ENCODE measurements at places on chromosomes 7 and 10.

- no peak for DNase-seq
These were observed 2.4 kb downstream of the PILRB start for GRCh38 chr7:100360135-100360854.

- no peak for DNase-seq
These were observed 80.3 kb upstream of the RET start for GRCh38 chr10:42996588-42996987.

DNA sequence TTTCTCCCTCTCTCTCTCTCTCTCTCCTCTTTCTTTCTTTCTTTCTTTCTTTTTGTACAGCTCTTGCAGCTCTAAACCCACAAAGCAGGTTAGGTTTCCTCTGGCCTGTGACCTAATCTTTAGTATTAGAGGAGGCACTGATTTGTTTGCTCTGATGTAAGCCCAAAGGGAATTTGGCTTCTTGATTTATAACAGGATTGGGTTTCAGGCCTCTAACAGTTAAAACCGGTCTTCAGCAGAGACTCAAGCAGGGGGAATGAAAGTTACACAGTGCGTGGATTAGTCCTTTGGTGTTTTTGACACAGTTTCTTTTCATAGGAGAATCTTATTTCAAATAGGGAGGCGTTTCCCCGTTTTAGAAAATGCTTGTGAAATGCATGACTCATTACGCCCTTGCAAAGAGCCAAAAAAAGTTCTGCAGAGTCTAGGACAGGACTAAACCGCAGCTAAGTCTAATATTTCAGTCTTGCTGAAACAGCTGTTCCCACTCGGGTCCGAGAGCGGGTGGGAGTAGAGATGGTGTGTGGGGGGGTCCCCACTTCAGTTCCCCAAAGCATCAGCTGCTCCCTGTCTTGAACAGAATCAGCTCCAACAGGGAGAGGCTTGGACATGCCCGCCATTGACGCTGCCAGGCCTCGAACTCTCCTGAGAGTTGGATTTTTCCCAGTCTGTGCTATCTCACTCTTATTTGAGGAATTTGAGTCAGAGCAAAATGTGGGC is 296.5 kb upstream of the PITRM1 start:
- no peak for DNase-seq

GRCh38 chr7:120949998-120950538 is 509 bp upstream of the ING3 start:
- no peak for DNase-seq

- DNase-seq, result no peak
These were observed 57.5 kb downstream of the CAMK2B start for GRCh38 chr7:44267719-44268421.

- no peak for DNase-seq
These were observed 554.2 kb downstream of the PARD3 start for GRCh38 chr10:34260904-34261303.

DNA sequence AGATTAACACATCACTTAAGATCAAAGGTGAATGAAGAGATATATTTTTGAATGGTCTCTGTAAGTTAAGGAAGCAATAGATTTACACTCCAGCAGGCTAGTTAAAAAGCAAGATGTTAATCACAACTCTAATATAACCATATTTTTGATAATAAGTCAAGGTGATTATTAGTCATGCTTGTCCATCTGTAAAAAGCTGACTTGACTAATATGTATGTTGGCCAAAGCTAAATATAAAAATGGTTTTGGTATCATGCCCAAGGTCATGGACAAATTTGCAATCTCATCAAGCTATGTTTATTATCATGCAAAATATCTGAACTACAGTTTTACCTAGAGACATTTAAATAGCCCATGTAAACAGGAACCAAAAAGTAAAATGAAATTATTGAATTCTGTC is 102.6 kb upstream of the CSTF2T start:
- no peak for DNase-seq

GRCh38 chr10:72692994-72693781 is 1.2 kb downstream of the MCU start:
- DNase-seq, result no peak

DNA sequence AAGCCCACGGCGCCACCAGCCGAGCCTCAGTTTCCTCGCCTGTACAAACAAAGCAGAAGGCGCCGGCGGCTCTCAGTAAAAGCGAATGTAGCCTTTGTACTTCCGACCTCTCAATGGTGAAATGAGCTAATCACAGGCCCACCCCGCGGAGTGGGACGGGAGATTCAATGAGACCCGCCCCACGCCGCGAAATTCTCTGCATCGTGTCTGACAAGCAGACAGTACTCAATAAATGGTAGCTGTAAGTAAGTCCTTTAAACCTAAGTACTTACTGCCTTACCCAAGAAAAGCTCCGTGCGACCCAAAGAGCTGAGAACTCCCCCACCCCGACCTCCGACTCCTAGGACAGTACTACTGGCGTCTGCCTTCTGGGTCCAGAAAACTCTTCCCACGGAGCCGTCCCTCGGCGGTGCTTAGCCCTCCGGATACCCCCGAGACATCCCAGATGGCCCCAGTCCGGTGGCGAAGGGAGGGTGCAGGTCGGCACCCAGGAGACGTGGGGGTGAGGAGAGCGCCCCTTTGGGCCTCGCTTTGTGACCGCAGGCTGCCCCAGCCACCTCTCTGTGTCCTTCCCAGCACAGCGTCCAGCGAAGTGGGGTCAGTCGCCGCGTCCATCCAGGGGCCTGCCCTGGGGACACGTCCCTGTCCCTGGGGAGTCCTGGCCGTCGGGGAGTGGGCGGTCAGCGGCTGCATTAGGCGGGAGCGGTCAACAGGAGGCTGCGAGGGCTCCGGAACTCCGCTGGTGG is 972 bp upstream of the CXCL12 start:
- DNase-seq, result no peak

GRCh38 chr7:123745437-123745836 is 3.4 kb downstream of the WASL start:
- DNase-seq, result no peak

DNA sequence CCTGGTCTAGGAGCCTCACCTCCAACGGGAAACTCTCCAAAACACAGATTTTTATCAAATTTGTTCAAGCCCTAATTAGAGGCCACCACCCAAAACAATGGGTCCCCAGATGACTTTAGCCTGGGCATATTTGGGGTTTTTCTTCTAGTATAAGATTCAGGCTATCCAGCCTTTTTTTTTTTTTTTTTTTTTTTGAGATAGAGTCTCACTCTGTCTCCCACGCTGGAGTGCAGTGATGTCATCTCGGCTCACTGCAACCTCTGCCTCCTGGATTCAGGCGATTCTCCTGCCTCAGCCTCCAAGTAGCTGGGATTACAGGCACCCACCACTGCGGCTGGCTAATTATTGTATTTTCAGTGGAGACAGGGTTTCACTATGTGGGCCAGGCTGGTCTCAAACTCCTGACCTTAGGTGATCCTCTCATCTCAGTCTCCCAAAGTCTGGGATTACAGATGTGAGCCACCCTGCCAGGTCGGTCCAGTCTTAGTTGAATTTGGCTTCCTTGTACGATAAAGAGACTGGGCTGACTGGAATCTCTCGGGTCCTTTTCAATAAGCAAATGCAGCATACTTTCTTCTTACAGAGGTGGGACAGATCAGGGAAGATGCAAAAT is 91.4 kb upstream of the KLF6 start:
- no peak for DNase-seq

GRCh38 chr10:6624392-6624791 is 44.3 kb upstream of the PRKCQ start:
- no peak for DNase-seq

DNA sequence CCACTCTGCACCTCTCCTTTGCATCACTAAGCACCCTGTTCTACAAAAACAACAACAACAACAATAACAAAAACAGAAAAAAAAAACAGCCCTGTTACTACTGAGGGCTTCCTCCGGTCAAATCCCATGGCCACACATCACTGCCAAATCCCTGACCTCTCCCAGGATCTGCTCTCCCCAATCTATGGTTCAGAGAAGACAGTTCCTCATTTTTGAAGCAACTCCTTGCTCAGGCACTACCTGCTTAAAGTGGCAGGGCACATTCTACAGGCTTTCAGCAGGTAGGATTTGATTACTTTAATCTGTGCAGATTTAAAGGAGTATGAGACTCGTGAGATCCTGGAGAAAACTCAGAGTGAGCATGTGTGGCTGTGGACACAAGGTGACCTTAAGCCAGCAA is 46.9 kb downstream of the PIK3CG start:
- no peak for DNase-seq

DNA sequence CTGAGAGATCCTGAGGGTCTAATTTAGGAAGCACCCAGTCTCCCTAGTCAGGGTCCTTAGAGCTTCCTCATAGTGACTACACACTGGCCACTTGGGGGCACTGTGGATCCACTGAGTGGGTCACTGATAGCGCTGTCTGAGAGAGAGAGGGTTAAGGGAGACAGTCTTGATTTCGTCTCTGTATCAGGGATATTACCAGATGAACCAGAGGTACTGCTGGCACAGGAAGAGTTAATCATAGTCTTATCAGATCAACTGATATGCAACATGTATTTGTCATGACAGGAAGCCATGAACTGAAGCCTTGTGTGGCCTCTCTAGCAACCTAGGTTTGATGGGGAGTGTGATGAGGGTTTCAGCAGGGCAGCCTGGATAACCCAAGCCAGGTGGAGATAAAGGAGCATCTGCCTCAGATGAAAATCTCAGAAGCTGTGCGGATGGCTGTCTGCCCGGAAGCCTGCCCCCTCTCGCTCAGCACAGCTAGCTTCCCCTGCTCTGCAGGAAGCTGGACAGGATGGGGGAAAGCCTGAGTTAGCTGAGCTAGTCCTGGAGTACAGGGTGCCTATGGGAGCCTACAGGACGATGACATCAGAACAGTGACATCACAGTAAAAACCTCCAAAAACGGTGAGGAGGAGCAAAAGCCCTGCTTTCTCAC is 214.0 kb upstream of the PRSS1 start:
- DNase-seq, result peak; percentile 25

- DNase-seq, result no peak
These were observed 53.5 kb downstream of the DLG5 start for GRCh38 chr10:77872947-77873535.

DNA sequence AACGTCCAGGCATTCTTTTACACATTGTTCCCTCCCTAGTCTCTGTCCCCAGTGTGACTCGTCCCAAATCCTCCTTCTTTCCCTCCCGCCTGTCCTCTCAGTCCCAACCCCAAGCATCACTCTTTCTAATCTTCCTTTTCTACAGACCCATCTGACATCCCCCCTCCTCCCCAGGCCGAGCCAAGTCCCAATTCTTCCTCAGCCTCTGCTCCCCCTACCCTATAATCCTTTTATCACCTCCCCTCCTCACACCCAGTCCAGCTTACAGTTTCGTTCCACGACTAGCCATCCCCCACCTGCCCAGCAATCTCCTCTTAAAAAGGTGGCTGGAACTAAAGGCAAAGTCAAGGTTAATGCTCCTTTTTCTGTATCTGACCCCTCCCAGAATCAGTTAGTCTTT is 95.1 kb downstream of the MACC1 start:
- DNase-seq, result no peak

- DNase-seq, result no peak
These were observed at the start of gene SKIDA1 for GRCh38 chr10:21525367-21526187. Gene SKIDA1, minus strand, starts transcription at chr10:21525682. Its CDS starts 7,860 bp downstream, at chr10:21517822.

- DNase-seq, result no peak
These were observed 131.2 kb downstream of the SMURF1 start for GRCh38 chr7:99012722-99013121.

DNA sequence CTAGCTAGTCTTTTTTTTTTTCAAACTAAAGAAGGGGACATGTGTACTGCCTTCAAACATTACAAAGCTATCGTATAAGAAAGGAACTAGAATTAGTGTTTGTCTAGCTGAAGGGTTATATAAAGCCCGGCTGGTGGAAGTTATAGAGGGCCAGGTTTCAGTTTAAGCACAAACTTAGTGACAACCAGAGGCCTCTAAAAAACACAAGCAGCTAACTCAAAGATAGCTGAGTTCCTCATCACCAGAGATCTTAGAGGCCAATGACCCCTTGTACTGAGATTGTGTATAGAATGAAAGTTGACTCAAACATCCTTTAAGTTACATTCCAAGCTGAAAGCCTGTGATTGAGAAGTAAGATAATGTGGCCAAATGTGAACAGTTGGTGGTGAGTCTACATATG is 28.1 kb upstream of the SGMS1 start:
- DNase-seq, result no peak

DNA sequence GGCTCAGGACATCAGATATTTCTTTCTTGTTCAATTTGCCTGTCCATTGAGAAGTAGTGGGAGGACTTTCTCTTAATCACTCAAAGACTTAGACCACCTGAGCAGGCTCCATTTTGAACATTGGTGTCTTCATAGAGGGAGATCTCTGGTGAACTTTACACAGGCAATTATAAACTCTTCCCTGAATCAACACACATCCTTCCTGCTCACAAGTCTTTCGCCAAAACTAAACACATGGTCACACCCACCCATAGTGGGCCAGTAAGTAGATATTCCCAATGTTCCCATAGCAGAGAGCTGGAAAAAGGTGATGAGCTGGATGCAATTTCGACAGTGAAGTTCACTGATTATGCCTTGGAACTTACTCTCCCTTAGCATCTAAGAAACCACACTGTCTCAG is 8.2 kb upstream of the MACC1 start:
- no peak for DNase-seq

DNA sequence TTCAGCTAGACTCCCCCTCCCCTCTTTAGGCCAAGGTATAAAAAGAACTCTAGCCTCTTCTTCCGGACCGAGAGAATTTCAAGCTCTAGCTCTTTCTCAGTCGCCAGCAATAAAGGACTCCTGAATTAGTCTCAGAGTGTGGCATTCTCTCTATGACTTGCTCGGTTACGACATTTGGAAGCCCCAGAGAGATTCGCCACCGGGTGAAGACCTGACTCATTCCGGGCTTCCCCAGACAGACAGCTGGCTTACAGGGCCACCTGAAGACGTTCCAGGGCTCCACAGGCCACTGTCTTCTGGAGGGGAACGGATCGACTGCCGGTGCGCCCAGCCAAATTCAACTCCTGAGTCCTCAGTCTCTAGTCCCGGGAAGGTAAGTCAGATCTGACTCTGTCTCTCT is at the start of gene AKR1B15:
Gene AKR1B15 (plus strand): TSS at position 234 of the 400 bp plus-strand sequence. CDS start 15,510 bp downstream, outside the sequence.
- DNase-seq, result no peak

GRCh38 chr7:128322040-128322643 is 21.6 kb downstream of the RBM28 start:
- DNase-seq, result no peak

- no peak for DNase-seq
These were observed 159.2 kb downstream of the KCNMA1 start for GRCh38 chr10:77478247-77478961.

DNA sequence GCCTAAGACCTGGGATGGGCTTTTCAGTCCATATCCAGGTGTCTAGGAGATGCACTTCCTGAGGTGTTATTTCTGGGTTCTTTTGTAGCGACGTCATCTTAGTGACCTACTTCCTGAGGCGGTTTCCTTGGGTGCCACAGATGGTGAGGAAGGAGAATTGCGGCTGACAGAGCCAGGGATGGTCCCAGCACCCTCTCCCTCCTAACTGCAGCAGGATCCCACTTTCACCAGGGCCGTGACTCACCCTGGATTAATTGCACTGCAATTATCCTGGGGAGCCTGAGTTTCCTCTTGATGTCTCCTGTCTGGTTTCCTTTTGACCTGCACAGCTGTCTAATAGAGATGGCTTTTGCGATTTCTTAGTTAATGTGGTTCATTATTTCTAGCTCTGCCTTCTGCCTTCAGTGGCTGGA is 271.7 kb downstream of the TCF7L2 start:
- DNase-seq, result no peak

- no peak for DNase-seq
These were observed 1028.6 kb downstream of the CNTNAP2 start for GRCh38 chr7:147145194-147145593.

GRCh38 chr7:34153656-34154270 is 248.4 kb downstream of the BMPER start:
- DNase-seq, result no peak

All from stimulated activated CD8-positive, alpha-beta memory T cell treated with anti-CD3 and anti-CD28 coated beads, Interleukin-4, amount 100 ng/mL, for 4 hours (primary cell).